GM23338 (cell line): ENCODE measurements at places on chromosomes 3 and 15.

GRCh38 chr3:46135475-46135874 lies 72.6 kb downstream of the CCR1 start:
- DNase-seq = no peak

GRCh38 chr3:59264366-59264765 lies 214.5 kb upstream of the CFAP20DC start:
- DNase-seq = no peak

DNA sequence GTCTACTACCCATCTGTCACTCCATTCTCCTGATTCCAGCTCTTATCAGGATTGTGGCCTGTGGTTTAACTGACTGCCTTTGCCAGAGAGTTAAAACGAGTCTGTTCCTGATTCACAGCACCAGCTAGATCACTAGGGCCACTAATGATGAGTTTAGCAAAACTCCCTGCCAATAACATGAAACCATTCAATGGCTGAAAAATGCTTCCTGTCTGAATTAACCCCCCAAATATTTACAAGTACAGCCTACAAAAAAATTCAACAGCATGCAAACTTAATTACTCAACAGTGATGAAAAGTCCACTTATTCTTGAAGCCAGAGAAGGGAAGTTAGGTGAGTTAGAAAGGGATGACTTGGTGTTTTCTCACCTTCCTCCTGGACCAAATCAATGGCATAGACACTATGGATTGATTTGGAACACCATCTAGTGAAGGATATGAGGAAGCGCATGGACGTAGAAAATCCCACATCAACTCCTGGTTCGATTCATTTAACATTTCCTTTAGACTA lies 141.4 kb downstream of the TGFBR2 start:
- peak; percentile 70 for DNase-seq

DNA sequence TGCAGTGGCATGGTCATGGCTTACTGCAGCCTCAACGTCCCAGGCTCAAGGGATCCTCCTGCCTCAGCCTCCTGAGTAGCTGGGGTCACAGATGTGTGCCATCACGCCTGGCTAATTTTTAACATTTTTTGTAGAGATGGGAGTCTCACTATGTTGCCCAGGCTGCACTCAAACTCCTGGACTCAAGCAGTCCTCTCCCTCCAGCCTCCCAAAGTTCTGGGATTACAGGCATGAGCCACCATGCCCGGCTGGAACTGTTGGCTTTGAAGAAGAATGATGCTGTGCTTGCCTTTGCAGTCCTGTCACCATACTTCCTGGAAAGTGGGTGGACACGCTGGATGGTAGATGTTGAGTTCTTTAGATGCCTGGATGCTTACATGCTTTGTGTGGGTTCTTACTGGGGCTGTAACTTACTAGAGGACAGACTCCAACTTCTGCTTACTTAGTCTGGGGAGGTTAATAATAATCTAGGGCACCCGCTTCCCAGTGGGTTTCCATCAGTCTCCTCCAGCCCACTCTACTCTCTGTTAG lies 36.7 kb downstream of the IGF1R start:
- DNase-seq = no peak
